ENCODE measurements at places on chromosomes 12 and 14. TPM values are rescaled to one million over a fixed set of nuclear protein-coding genes. Genes with fewer than 3 reads are reported as not detected.

DNA sequence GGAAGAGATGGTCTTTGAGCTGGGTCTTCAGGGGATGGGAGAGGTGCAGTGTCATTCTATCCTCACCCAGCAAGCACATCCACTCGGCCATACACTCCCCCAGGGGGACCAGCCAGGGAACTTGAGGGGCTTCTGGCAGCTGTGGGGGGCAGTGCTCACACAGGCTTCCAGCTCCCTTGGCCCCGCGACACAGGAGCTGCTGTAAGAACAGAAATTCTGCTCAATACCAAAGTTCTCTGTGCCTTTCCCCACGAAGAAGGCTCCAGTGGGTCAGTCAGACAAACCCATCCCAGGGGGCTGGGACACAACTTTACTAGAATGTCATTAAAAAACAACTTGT, 289.1 kb upstream of the RTL1 start:
- no peak for DNase-seq

DNA sequence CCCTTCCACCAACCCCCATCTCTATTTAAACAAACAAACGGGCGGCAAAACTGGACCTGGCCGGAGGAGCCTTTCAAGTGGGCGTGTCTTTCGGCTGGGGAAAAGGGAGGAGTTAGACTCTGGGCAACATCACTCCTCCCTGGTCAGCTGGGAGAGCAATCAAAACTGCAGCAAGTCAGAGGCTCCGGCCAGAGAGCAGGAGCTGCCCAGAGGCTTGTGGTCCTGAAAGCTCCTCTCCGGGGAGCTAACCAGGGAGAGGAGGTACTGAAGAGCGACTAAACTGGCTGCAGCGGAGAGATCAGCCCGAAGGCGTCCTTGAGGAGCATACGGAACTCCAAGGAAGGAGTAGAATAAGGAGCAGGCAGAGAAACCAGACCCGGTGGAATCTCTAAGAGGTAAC, at the start of gene NEUROD4:
TSS of gene NEUROD4 (plus strand) at position 191 of the 400 bp plus-strand sequence. CDS start 6,466 bp downstream, outside the sequence.
- DNase-seq: peak; percentile 55

- no peak for DNase-seq
Measured at GRCh38 chr14:34971381-34971780, 11.4 kb upstream of the SRP54 start.

GRCh38 chr12:131383741-131384543, 326.9 kb upstream of the SFSWAP start:
- no peak for DNase-seq

The CELA1 gene
- polyA plus RNA-seq: not detected

The DYNC1H1 gene
- polyA plus RNA-seq: 327 TPM

DNA sequence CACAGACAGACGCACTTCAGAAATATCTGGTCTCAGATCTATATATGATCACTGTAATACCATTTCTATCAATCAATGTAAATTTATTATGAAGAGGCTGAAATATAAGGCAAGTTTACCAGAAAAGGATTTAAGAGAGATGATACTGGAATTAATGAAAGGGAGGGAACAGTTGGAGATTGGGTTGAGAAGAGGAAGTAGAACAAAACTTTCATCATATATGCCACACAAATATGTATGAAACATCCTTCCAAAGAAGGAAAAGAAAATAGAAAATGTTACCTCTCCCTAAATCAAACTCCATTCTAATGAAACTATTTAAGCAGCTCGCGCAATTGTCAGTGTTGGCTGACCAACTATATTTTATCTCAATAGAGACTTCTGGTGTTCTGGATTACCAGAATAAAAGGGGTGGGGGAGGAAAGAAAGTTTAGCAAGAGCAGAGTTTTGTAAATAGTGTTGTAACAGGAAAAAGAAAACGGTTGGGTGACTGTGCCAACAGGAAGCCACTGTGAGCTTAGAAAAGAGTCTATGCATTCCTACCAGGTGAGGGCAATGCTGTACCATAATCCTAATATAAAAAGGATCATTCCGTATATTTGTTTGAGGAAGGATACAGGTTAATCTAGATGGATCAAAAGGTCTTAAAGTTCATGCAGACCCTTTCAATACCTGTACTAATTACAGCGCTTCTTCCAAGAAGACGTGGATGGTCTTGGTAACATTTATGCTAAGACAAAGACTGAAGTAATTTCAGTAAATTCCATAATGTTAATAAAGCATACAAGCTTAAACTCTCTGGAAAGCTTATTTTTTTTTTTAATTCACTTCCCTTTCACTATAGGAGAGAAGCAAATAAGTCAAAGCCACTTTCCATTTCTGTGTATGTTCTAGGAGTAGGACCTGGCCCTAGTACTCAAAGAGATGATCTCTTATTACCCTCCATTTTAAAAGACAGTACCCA, 14.5 kb upstream of the LLPH start:
- no peak for DNase-seq

GRCh38 chr14:67602995-67603545, 3.0 kb upstream of the PIGH start:
- no peak for DNase-seq

GRCh38 chr12:6198051-6198450, 2.1 kb upstream of the CD9 start:
- no peak for DNase-seq

- DNase-seq: no peak
Measured at GRCh38 chr12:19841451-19841850, 402.2 kb downstream of the AEBP2 start.

- no peak for DNase-seq
Measured at GRCh38 chr14:58353516-58354299, 42.0 kb upstream of the TOMM20L start.

- DNase-seq: no peak
Measured at GRCh38 chr12:114266536-114266935, 139.4 kb downstream of the TBX5 start.

DNA sequence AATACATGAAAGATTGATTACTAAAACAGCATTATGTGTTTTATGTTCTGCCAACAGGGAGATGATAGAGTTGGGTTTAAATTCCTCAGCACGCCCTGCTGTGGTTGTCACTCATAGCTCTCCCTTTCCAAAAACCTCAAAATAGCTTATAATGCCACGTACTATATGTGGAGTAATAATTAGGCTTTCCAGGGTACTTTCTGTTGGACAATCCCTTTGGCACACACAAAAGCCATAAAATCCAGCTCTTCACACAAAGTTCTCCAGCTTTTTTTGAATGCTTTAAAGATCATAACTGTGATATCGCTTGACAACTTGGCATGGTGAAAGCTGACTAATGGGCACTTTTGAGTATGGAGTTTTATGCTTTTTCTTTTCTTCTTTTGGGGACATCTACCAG, 145.3 kb upstream of the DCN start:
- no peak for DNase-seq

The SCN8A gene
- polyA plus RNA-seq: 2.6 TPM

DNA sequence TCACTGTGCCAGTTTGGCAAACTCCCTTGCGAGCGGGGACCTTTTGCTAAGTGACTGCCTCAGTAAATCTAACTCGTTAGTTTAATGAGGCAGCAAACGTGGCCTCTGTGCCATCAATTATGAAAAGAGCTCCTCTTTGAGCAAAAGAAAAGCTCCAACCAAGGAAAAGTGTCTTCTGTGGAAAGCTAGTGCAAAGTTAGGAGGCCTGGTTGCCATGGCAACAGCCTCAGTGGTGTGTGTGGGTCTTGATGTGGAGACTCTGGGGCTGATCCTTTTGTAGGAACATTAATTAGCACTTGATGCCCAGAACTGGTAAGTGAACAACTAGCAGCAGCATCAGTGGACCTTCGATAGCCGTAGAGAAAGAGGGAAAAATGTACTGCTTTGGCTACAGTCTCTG, 145.7 kb downstream of the CHST11 start:
- no peak for DNase-seq

The FITM1 gene
- 0.79 TPM for polyA plus RNA-seq

The RGS6 gene
- polyA plus RNA-seq: 0.74 TPM

The CDKL1 gene
- polyA plus RNA-seq: 7.0 TPM

DNA sequence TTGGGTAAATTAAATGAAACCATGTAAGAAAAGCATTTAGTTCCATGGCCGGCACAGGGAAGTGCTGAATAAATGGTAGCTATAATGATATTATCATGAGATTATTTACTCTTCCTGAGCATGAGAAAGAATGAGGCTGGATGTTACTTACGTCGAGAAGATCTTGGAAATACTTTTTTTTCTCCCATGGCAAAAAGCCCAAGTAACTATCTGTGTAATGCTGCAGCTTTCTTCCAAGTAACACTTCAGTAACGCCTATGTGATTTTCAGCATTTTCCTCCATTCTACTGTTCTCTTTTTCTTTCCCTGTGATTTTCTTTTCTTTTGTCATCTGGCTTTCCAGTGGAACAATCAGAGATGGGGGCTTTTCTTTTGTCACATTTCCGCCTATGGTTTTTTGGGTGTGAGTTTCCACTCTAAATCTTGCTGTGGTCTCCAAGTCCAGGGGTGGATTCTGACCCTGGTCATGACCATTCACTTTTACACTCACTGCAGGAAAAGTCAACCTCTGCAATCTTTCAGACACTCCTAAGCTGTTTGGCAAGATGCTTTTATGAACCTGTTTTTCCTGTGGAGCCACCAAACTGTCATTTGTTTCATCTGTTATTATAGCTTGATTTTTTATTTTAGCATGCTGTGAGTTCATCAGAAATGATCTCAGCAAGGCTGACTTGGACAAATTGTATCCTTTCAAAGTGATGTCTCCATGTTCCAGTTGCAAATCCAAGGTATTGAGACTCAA, 25.0 kb upstream of the SYCP3 start:
- DNase-seq: no peak

- DNase-seq: no peak
Measured at GRCh38 chr12:57590864-57591781, at the start of gene PIP4K2C. Gene PIP4K2C, plus strand, starts transcription at chr12:57591192. Its CDS starts 98 bp downstream, at chr12:57591290.

The REC8 gene
- 47.5 TPM for polyA plus RNA-seq

The KRT6B gene
- polyA plus RNA-seq: not detected

DNA sequence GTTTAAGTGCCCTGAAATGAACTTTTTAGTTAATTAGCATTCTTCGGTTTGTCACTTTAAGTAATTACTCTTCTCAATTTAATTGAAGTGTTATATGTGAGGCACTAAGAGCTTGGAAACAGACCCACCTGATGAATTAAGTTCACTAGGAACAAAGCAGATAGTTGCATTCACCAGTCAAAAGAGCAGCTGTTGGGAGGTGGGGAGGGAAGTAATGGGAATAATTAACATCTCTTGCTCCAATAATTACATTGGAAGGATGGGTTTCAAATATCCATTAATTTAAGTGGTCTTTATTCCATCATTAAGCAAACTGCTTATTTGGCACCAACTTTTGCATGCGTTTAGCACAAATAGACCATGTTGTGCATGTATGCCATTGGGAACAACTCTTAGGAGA, 667.2 kb downstream of the GALC start:
- DNase-seq: no peak

The PLEKHG7 gene
- polyA plus RNA-seq: 0.64 TPM

The SPIC gene
- not detected for polyA plus RNA-seq

The ANG gene
- 4.8 TPM for polyA plus RNA-seq

GRCh38 chr12:27969624-27970400, 2.7 kb downstream of the PTHLH start:
- DNase-seq: no peak

DNA sequence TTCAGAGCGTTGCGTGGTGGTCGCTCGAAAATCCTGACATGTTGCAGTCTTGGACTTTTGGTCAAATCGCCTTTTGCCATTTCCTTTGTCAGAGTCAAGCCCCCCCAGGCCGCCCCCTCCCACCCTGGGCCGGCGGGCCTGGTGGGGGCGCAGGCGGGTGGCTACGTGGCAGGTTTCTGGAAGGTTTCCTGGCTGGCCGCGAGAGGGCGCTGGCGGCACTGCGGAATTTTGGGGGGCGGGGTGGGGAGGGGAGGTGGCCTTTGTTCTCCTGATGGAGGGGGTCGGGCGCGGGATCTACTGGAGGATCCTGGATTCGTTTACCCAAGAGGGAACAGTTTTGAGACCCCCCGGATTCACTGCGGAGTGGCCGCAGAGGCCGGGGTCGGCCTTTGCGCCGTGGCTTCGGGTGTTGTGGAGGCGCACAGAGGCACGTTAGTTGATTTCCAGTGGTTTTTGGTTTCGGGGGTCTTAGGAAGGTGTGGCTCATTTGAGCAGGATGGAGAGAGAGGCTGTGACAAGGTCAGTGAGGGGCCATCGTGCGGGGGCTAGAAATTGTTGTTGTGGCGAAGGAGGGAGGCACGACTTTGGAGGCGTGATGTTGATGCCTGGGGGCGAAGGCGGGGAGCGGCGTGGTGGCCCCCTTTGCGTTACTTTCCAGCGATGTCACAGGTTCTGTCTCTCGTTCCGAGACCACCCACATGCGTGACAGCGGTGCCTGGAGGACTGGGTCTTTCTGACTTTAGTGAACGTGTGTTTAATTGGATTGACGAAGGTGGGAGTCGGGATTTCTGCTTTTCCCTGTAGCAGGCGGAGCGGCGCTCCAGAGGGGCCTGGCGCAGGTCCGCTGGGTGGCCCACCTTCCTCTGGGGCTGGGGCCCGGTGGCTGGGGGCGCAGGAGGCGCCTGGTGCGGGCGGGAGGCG, 1.4 kb downstream of the MEG3 start:
- DNase-seq: no peak

DNA sequence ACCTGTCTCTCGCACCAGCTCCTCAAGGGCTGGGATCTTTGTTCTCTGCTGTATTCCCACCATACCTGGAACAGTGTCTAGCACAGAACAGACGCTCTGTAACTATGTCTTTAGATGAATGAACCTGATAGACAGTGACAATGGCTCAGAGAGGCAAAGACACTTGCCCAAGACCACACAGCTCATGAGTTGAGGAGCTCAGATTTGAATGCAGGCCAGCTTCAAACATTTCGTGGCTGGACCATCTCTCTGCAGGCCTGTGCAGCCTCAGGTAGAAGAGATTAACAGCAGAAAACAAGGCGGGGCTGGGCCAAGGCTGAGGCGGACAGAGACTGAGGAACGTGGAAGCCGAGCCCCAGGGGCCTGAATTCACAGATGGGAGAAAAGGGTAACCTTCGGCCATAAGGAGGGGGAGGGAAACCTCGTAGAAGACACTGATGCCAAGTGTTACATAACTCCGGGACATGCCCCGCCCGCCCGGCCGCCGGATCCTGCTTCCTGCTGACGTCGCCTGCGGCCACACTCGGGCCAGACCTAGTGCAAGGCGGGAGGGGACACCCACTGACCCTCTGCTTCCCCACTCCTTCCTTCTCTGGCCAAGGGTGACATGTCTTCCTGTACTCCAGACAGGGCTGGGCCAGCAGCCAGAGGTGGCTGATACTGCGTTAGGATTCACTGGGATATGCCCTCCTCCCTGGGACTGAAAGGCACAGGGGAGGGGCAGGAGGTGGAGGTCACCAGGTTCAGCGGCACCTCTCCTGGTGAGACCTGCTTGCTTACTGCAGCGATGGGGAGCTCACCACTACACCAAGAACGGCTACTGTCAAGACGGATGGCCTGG, 86.8 kb downstream of the RFLNA start:
- no peak for DNase-seq

DNA sequence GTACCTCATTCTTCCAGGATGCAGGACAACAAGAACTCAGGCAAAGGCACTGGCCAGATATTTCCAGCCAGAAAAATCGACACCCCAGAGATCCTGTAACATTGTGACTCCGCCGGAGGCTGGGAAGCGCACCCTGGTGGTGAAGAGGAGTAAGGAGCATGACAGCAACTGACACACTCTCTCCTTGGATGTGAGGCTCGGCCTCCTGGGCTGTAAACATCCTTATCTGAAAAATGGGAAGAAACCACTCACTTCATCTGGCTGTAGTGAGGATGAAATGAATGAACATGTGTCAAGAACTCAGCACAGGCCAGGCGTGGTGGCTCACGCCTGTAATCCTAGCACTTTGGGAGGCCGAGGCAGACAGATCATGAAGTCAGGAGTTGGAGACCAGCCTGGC, 27.5 kb downstream of the TCHP start:
- no peak for DNase-seq

The GPR132 gene
- polyA plus RNA-seq: 0.40 TPM

The GPD1 gene
- 81.4 TPM for polyA plus RNA-seq

All from right renal cortex interstitium (tissue), 3 donors.